Hepatocyte (in vitro differentiated cells): ENCODE measurements at places on chromosomes 13 and 19. TPM values are rescaled to one million over a fixed set of nuclear protein-coding genes. Genes with fewer than 3 reads are reported as not detected.
A peak's percentile ranks its signal among the peaks of the same experiment; 100 is the strongest.

- DNase-seq = no peak
Observed at GRCh38 chr13:35718084-35718483, 241.6 kb upstream of the MAB21L1 start.

- DNase-seq = peak; percentile 78
Observed at GRCh38 chr19:49889687-49890348, 6.9 kb downstream of the IL4I1 start.

DNA sequence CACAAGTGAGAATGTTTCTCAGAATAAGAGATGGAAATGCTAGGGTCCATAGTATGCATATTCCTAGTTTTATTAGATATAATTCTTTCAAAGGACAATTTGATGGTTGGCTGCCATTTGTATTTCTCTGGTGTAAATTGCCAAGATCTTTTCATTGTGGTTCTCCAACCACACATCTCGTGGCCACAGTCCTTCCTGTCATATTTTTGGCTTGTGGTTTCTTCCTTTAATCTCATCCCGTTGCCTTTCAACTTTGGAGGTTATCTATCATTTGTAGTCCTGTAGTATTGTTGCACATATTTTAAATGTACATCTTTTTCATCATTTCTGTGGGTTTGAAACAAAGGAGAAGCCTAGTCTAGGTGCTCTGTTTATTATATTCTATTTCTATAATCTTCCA is 61.2 kb downstream of the WASF3 start:
- DNase-seq = no peak

CGB5 gene
- total RNA-seq = 1.5 and 1.9 TPM in 2 replicates
